ENCODE measurements at places on chromosomes 3 and 15. TPM values are rescaled to one million over a fixed set of nuclear protein-coding genes. Genes with fewer than 3 reads are reported as not detected.

DNA sequence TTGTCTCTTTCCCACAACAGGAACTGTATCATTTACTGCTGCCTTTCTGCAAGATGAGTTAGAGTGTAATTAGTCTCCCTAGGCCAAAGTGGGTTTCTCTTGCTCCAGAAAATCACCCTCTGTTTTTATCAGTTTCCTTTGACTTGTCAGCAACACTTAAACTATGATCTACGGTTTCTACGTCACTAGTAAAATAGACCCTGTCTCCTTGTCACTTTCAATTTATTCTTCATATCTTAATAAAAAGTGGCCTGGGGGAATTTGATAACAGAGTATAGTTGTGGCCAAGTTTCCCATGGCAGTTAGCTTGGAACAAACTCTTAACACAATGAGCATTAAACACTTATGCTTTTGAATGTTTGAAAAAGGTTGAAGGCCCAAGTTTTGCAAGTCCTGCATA is 79.6 kb downstream of the CGNL1 start:
- no peak overlapping the region for H3K27ac ChIP-seq
- H3K36me3 ChIP-seq: no peaks in the 10 kb centered on the region
- H3K4me1 ChIP-seq: no peaks in the 10 kb centered on the region
- H3K4me3 ChIP-seq: no peak overlapping the region

The AQP9 gene
- 0.26 TPM for total RNA-seq

The TTLL13 gene
- 1.4 TPM for total RNA-seq

DNA sequence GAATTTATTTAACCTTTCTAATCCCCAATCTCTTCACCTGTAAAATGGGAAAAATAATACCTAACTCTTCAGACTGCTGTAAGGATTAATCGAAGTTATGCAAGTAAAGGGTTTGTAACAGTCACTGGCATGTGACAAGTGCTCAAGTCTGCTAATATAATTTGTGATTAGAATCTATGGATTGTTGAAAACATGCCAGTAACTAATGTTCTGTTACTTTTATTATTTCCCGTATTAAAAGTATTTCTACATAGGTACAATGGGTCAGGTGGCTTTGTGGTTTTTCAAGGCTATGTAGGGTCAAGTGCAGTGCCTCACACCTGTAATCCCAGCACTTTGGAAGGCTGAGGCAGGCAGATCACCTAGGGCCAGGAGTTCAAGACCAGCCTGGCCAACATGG is 29.4 kb downstream of the ULK4 start:
- H3K27ac ChIP-seq: no peak overlapping the region
- no peak overlapping the region for H3K4me3 ChIP-seq
- H3K36me3 ChIP-seq: peaks cover 15% of the 10 kb centered on the region
- DNase-seq: no peak
- H3K27me3 ChIP-seq: no peaks in the 10 kb centered on the region
- no peaks in the 10 kb centered on the region for H3K4me1 ChIP-seq

The C2CD4A gene
- total RNA-seq: 0.05 TPM

The UBAP1L gene
- 6.3 TPM for total RNA-seq

DNA sequence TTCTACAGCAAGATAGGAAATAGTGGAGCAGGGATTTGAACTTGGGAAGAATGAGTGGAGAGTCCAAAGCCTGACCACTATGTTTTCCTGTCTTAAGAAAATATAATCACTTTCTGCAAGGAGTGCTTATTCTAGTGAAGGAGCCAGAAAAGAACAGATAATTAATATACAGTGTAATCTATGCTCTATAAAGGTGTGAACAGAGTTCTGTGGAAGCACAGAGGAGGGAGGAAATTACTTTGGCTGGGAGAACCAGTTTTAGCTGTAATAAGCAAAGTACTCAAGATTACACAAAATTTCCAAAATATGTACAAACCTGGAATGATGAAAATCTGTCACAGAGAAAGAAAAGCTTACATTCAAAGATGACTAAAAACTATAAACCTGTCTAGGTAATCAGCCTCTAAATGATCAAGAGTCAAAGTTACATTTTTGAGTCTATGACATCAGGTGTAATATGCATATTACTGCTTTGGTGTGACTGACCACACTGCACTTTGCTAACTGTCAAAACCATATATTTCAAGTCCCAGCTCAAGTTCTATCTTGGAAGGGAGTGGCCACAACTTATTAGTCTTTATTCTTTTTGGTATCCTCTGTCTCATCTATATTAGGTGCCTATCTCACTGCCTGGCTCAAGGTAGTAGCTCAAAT is 40.7 kb upstream of the MB21D2 start:
- no peaks in the 10 kb centered on the region for H3K36me3 ChIP-seq
- no peaks in the 10 kb centered on the region for H3K27me3 ChIP-seq
- peak overlapping the region; percentile 15 for H3K4me3 ChIP-seq
- DNase-seq: no peak

DNA sequence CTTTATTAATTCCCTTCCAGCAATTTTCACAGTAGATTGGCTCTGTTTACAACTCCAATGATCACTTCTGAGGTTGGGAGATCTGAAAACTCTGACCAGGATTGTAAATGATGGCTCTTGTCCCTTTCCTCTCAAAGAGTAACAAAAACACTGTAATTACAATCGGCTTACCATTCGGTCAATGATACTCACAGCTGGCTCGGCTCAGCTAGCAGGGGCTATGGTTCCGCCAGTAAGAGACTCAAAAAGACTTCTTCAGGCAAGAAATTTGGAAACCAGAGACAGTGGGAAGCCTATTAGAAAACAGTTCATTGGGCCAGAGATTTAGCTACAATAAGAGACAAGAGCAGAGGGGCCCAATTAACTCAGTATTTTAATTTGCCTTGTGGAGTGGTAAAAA is 96.6 kb downstream of the LRRC3B start:
- H3K36me3 ChIP-seq: no peaks in the 10 kb centered on the region
- no peaks in the 10 kb centered on the region for H3K4me1 ChIP-seq
- no peak overlapping the region for H3K4me3 ChIP-seq
- no peaks in the 10 kb centered on the region for H3K27me3 ChIP-seq

GRCh38 chr15:96325541-96326327 is 4.8 kb upstream of the NR2F2 start:
- DNase-seq: peak; percentile 45
- peaks cover 78% of the 10 kb centered on the region for H3K27me3 ChIP-seq
- H3K27ac ChIP-seq: no peak overlapping the region

DNA sequence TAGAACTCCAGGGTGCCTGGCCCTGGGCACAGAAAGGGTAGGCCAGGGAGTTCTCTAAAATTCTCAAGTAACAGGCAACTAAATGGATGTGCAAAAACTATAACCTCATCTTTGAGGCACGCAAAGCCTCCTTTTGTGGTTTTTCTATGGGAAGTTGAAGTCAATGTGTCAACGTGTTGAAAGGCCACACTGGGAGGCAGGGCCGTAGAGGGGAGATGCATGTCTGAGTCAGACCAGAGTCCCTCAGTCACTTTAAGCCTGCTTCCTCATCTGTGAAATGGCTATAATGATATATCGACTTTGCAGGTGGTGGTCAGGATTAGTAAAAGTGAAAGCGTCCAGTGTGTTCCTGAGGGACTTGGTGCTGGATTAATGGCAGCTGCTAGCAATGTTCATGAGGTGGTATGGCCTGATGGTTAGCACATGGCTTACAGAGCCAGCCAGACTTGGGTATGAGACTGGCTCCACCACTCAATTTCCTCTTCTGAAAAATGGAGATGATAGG is 17.0 kb downstream of the TGM5 start:
- peak overlapping the region; percentile 81 for H3K27ac ChIP-seq
- peak overlapping the region; percentile 21 for H3K4me3 ChIP-seq
- H3K27me3 ChIP-seq: no peaks in the 10 kb centered on the region
- peak; percentile 70 for DNase-seq
- H3K36me3 ChIP-seq: no peaks in the 10 kb centered on the region

- peak overlapping the region; percentile 73 for H3K27ac ChIP-seq
- no peak for DNase-seq
- H3K27me3 ChIP-seq: no peaks in the 10 kb centered on the region
- peaks cover 37% of the 10 kb centered on the region for H3K4me1 ChIP-seq
- peaks cover 34% of the 10 kb centered on the region for H3K36me3 ChIP-seq
These were observed 33.4 kb upstream of the ZNF609 start for GRCh38 chr15:64426845-64427465.

- H3K27me3 ChIP-seq: peaks cover 2% of the 10 kb centered on the region
- DNase-seq: no peak
- no peak overlapping the region for H3K4me3 ChIP-seq
- H3K4me1 ChIP-seq: no peaks in the 10 kb centered on the region
- no peaks in the 10 kb centered on the region for H3K36me3 ChIP-seq
- H3K27ac ChIP-seq: no peak overlapping the region
These were observed 429.4 kb upstream of the PROK2 start for GRCh38 chr3:72214066-72214951.

DNA sequence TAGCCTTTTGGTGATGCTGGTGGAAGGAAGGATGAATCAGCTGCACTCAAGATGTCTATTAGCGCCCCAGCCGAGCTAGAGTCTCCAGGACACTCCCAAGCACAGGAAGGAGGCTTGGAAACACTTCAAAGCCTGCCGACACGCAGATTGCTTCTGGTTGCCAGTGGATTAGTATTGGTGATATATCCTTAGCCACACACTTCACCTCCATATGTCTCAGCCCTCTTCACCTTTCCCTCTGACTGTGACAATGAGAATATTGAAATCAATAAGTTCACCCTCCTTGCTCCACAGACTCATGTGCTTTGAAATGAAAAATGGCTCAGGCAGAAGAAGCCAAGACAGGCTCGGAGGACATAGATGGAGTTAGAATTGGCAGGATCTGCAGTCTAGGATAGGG is 102.9 kb upstream of the LRRN1 start:
- H3K4me3 ChIP-seq: no peak overlapping the region
- no peaks in the 10 kb centered on the region for H3K36me3 ChIP-seq
- H3K4me1 ChIP-seq: no peaks in the 10 kb centered on the region
- H3K27me3 ChIP-seq: no peaks in the 10 kb centered on the region
- no peak for DNase-seq

- H3K27me3 ChIP-seq: no peaks in the 10 kb centered on the region
- H3K27ac ChIP-seq: no peak overlapping the region
- DNase-seq: no peak
- no peaks in the 10 kb centered on the region for H3K4me1 ChIP-seq
These were observed 678.6 kb downstream of the MECOM start for GRCh38 chr3:168984872-168985271.
